ENCODE measurements at places on chromosomes 11 and 22.

GRCh38 chr11:94423507-94423906 lies 22.3 kb upstream of the GPR83 start:
- DNase-seq, result no peak

GRCh38 chr11:67237574-67237973 lies 28.7 kb upstream of the GRK2 start:
- no peak for DNase-seq

DNA sequence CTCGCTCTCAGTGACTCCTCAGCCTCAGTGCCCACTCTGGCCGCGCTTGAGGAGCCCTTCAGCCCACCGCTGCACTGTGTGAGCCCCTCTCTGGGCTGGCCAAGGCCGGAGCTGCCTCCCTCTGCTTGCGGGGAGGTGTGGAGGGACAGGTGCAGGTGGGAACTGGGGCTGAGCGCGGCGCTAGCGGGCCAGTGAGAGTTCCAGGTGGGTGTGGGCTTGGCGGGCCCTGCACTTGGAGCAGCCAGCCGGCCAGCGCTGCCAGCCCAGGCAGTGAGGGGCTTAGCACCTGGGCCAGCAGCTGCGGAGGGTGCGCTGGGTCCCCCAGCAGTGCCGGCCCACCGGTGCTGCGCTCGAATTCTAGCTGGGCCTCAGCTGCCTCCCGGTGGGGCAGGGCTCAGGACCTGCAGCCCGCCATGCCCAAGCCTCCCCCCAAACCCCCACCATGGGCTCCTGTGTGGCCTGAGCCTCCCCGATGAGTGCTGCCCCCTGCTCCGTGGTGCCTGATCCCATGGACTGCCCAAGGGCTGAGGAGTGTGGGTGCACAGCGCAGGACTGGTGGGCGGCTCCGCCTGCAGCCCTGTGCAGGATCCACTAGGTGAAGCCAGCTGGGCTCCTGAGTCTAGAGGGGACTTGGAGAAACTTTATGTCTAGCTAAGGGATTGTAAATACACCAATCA lies 64.2 kb upstream of the NARS2 start:
- no peak for DNase-seq

GRCh38 chr11:29334776-29335130 lies 682.1 kb downstream of the KCNA4 start:
- DNase-seq, result no peak

GRCh38 chr11:69566001-69566400 lies 75.0 kb upstream of the CCND1 start:
- no peak for DNase-seq

DNA sequence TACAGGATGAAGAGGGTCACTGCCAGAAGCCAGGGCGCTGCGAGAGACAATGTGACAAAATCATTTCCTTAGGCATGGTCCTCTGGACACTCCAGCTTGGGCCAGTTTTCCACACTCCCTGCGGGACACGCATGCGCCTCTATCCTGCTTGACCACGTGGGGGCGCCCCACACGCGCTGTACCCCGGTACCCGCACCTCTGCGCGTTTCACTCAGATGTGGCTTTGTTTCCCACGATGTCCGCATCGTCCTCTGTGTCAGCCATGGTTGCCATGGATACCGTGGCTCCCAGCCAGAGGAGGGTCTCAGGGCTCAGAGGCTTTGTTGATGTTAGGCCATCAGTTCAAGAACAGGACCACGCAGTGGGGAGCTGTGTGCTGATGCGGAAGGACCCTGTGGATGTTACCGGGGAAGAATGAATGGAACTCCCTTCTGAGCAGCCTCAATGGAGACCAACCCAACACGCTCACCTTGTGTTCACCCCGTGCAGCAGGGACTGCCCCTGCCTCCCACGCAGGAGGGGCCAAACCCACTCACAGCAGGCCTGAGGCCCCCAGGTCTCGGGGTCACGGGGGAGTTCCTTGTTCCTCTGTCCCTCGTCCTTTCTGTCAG lies 101.1 kb upstream of the SLC22A12 start:
- peak; percentile 42 for DNase-seq

DNA sequence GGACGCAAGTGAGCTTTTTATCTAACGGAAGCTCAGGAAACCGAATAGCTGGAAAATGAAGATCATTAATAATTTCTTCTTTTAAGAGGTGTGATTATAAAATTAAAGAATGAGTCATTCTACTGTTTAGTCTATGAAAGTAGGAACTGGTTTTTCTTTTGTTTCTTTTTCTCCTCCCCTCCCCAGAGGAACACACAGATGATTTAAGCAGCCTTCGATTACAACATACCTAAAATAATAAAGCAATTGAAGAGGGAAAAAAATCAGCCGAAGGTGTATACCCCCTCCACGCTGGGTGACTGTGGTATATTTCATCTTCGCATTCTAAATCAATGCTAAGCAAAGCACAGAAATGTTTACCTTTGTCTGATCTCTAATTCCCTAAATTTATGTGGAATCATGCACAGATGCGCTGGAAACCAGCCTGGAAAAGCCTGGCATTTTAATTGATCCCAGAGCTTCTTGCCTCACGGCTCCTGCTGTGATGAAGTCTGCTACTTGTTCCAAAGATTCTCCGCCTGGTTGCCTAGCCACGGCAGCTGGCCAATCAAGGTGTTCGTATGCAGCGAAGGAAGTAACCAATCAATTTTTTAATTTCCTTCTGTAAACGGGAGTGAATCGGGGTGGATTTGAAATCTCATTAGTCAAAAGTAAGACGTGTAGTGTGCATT lies 133.9 kb downstream of the FANCF start:
- DNase-seq, result no peak

GRCh38 chr11:65478388-65479183 lies 20.3 kb upstream of the MALAT1 start:
- DNase-seq, result no peak

DNA sequence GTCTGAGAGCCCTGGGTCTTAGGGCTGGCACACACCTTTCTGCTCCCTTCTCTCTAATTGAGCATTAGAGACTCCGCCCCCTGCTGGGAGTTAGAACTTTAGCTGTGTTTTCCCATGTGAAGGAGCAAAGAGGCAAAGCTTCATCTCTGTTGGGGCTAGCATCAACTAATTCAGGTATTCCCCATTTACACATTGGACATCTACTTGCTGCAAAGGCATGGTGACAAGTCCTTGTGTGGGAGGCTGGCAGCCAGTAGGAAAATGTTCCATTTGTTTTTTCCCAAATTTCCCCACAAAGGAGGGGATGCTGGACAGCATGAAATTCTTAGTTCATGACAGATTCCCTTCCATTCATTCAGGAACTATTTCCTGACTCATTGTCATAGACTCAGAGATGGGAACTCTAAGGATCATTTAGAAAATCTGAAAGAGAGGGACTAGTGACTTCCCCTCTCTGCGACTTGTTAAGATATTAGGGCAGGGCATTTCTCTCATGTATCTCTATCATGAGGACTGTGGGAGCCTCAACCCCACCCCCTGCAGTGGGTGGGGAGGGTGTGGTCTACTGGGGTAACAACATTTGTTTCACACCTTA lies 3.6 kb downstream of the CD44 start:
- peak; percentile 63 for DNase-seq

DNA sequence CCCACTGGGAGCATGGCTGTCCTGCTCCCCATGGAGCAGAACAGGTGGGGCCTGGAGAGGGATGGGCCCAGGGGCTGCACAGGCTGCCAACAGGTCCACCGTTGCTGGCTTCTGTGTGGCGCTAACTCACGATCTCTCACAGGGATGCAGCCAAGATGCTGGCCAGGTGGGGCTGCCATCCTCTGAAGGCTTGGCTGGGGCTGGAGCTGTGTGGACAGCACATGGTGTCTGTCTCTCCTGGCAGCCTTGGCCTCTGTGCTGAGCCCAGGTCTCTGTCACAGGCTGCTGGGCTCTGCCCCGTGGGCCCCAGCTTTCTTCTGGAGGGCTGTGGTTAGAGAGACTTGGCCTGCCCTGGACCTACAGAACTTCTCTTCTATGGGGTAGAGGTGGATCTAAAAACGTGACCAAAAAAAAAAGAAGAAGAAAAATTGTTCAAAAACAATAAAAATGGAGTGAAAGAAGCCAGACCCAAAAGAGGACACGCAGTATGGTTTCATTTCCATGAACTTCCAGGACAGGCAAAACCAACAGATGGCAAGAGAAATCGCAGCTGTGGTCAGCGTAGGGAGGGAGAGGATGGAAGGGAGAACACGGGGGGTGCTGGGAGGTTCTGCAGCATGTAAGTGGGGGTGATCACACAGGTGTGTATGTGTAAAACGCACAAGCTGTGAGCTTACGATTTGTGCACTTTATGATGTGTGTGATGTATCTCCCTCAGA lies 12.2 kb downstream of the PARVG start:
- no peak for DNase-seq

- no peak for DNase-seq
Observed at GRCh38 chr22:50481045-50481439, 301 bp upstream of the ADM2 start.

- no peak for DNase-seq
Observed at GRCh38 chr11:107606141-107606540, 15.2 kb downstream of the ELMOD1 start.

DNA sequence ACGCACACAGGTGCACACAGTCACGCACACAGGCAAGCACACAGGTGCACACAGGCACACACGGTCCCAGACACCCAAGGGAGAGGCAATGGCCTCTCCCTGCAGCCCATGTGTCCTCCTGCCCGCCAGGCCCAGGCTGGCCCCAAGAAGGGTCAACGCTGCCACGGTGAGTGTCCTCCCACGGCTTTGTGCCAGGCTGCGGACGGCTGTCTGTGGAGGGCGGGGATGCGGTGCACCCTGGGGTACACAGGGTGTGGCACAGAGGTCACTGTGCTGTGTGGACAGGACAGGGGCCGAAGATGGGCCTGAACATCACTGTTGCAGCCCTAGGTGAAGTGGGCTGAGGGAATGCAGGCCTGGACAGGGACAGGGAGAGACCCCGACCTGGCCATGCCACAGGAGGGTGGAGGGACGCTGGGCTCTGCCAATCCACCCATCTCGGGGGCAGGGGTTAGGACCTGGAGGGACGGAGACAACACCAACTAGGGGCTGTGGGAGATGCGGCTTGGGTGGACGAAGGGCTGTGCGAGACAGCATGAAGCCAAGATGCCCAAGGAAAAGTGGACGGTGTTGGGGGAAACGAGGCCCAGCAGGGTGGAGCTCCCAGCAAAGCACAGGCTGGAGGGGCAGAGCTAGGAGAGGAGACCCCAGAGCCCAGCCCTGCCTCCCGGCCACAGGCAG lies 523.8 kb downstream of the BRD1 start:
- DNase-seq, result no peak

GRCh38 chr11:2731130-2732125 lies 31.6 kb upstream of the KCNQ1OT1 start:
- no peak for DNase-seq

DNA sequence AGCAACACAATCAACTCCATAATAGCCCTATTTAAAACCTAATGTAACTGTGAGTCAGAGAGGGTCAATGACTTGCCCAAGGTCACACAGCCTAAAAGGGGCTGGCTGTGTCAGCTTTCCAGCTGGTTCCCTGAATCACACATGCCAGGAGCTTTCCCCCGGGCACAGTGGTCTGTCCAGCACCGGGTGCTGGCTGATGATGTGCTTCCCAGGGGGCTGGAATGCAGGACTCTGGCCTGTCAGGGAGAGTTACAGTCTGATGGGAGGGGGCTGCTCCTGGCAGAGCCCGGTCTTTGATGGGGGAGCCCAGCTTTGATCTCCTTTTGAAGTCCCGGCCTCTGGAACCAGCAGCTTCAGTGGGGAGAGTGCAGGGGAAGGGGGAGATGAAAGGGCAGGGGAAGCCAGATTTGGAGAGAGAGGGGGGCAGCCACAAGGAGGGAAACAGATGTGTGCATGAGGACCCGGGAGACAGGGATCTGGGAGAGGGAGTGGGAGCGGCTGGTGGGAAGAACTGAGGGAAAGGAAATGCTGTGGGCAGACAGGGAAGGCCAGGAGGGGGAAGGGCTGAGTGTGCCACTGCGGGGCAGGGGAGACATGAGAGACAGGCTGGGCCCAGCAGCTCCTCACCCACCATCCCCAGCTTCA lies 102.7 kb downstream of the NECTIN1 start:
- DNase-seq, result no peak

GRCh38 chr11:38208951-38209350 lies 1610.9 kb upstream of the RAG2 start:
- no peak for DNase-seq
